Activated gamma-delta T cell treated with Interleukin-2 at 50 U/mL for 16 hours (primary cell): ENCODE measurements at places on chromosomes 16 and 17.

DNA sequence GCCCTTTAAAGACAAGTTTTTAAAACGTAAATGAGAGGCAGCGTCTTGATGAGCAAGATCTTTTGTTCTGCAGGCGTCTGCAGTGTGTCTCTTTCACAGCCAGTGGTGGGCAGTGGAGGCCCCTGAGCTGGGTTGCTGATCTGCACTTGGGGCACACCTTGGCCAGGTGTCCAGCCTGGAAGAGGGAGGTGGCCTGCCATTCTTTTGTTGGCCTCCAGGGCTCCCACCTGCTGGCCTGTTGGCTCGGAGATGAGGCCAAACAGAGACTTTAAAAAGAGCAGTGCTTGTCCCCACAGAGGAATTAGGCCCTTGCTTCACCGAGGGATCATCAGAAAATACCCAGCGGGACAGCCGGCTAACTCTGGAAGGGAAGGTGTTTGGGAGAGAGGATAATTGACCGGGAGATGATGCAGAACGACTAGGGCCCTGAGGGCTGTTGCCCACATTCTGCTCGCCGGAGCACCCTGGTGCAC lies 145.9 kb upstream of the PLCG2 start:
- DNase-seq = no peak

GRCh38 chr17:78249818-78250806 lies 18.7 kb downstream of the TMEM235 start:
- no peak for DNase-seq

GRCh38 chr16:75471723-75472633 lies 7.5 kb upstream of the TMEM170A start:
- DNase-seq = peak; percentile 40

DNA sequence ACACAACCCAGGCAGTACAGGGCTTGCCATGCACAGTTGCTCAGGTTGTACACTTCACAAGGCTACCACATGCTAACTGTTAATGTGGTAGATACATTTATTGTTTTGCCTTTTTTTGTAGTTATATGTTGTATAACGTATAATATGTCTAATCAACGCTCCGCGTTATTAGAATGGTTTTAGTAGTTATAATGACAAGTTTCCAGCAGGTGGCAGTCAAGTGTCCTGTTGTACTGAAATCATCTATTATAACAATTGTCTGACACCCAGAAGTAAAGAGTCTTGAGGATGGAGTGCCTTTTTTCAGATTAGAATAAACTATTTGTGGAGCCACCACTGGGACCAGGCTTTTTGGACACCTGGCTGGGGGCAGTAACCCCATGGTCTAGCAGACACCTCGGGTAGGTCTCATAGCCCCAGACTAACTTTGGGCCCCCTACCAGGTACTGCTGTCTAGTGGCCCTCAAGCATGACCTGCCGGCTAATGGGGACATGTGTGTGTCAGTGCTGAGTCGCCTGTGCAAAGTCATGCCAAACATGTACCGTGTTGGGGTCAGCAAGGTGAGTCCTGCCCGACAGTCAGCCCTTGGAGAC lies 32.8 kb downstream of the MYO15A start:
- DNase-seq = peak; percentile 43

GRCh38 chr16:65268331-65268730 lies 146.5 kb upstream of the CDH11 start:
- DNase-seq = no peak

GRCh38 chr16:24753437-24753836 lies 24.0 kb downstream of the TNRC6A start:
- DNase-seq = no peak
